ENCODE measurements at places on chromosomes 4 and X. TPM values are rescaled to one million over a fixed set of nuclear protein-coding genes. Genes with fewer than 3 reads are reported as not detected.

Gene FMR1NB
- total RNA-seq: not detected

Gene PCDH18
- not detected for total RNA-seq

Gene CT45A7
- total RNA-seq: not detected

Gene SPANXN4
- total RNA-seq: not detected

Gene MUC7
- not detected for total RNA-seq

Gene ESX1
- 0.06 TPM for total RNA-seq

Gene SMR3B
- not detected for total RNA-seq

Gene FRMD7
- total RNA-seq: not detected

Gene SPON2
- total RNA-seq: 0.27 TPM

Gene INTS6L
- 0.20 TPM for total RNA-seq

Gene PNMA5
- not detected for total RNA-seq

Gene PRICKLE3
- 16.7 TPM for total RNA-seq

Gene GLUD2
- 2.4 TPM for total RNA-seq

Gene GPRASP1
- total RNA-seq: 0.35 TPM

Gene XAGE2
- total RNA-seq: not detected

Gene DCLK2
- 8.0 TPM for total RNA-seq

Gene XK
- total RNA-seq: 0.43 TPM

Gene PPEF2
- total RNA-seq: not detected

Data from A549 treated with dexamethasone at 1 μM for 4 hours (cell line).